Activated T-helper 9 cell treated with anti-CD3 and anti-CD28 coated beads, Interleukin-2, amount 50 U/mL, for 16 hours (primary cell): ENCODE measurements at places on chromosomes 6 and 20.

DNA sequence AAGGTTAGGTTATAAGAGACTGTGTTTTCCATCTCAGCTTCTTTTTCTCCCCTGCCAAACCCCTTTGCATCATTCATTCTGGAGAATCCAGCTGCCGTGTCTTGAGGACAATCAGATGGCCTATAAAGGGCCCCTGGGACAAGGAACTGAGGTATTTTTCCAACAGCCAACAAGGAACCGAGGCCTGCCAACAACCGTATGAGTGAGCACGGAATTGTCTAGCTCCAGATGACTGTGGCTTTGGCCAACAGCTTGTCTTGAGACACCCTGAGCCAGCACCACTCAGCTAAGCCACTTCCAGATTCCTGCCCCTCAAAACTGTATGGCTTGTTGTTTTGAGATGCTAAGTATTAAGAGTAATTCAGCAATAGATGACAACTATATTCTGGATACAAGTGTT lies 433.7 kb upstream of the HSF2 start:
- no peak for DNase-seq

GRCh38 chr6:14934013-14934412 lies 311.9 kb upstream of the JARID2 start:
- DNase-seq, result no peak

GRCh38 chr6:32703347-32703746 lies 36.9 kb upstream of the HLA-DQB1 start:
- DNase-seq, result no peak

- peak; percentile 41 for DNase-seq
Measured at GRCh38 chr20:31674895-31675827, 37.4 kb downstream of the COX4I2 start.

DNA sequence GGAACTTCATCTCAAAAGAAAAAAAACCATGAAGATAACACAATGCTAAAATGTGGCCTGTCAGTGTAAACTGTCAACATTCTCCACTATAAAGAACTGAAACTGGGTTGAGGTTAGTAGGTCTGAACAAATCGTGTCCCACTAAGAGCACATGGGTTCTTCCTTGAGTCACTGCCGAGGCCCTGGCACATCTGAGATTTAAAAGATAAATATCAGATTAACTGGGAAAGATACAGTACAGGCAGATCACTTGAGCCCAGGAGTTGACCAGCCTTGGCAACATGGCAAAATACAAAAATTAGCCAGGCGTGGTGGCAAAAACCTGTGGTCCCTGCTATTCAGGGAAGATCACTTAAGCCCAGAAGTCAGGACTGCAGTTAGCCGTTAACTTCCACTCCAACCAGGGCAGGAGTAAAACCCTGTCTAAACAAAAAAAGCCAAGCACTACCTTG lies 5.6 kb downstream of the EEF1A1 start:
- no peak for DNase-seq

DNA sequence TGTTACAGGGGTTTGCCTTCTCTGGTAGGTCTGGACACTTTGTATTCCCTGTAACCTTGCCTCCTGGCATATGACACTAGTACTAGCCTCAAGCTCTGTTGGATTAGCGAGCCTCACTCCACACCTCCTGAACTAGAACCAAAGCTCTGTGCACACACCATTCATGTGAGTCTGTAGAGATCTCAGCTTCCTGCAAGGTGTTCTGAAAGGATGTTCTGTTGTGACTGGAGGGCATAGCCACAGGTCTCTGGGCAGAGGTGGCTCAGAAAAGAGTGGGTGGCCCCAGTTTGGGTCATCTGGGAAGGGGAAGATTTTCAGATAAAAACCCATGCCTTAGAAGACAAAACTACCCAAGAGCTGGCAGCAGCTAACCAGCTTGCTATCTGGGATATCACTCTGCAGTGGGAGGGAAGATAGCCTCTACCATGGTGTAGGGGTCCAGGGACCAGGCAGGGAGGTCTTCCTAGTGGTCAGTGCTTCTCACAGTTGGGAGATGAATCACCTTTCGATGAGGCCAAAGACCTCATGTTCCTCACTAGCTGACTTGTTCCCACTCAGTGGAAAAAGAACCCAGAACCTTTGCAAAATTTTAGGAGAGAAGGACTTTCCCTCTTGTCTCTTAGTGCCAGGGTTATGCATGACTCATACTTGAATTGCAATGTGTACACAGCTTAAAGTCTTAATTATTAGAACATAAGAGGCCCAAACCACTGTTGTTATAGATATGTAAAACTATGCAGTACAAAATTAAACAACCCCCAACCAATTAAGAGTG lies 41.4 kb downstream of the HLA-F start:
- DNase-seq, result no peak

GRCh38 chr20:23609486-23610109 lies 3.9 kb upstream of the CST9 start:
- no peak for DNase-seq

DNA sequence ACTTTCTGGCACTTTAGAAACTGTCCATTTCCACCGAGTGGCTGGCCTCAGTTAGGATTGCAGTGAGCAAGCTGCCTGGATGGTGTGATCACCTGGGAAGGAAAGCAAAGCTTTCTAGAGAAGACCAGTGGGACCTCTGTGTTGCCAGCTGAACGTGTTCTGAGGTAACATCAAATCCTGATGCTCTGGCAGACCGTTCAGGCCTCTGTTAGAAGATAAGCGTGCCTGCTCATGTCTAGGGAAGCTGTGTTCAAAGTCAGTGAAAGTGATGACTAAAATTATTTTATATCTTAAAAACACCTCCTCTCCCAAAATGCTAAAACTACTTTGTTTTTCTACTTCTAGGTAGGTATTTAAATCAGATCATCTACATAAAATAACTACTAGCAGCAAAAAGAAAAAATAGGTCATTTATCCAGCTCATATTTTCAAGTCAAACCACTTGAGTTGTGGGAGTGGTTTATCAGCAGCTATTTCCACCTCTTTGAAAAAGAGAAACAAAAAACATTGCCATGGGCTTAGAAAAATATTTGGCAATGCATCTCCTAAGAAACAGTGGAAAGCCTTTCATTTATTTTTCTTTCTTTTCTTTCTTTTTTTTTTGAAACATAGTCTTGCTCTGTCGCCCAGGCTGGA lies 54.8 kb downstream of the CEP43 start:
- DNase-seq, result no peak

- no peak for DNase-seq
Measured at GRCh38 chr6:40755046-40755681, 168.0 kb upstream of the LRFN2 start.

GRCh38 chr20:40591536-40591935 lies 97.5 kb downstream of the MAFB start:
- no peak for DNase-seq

DNA sequence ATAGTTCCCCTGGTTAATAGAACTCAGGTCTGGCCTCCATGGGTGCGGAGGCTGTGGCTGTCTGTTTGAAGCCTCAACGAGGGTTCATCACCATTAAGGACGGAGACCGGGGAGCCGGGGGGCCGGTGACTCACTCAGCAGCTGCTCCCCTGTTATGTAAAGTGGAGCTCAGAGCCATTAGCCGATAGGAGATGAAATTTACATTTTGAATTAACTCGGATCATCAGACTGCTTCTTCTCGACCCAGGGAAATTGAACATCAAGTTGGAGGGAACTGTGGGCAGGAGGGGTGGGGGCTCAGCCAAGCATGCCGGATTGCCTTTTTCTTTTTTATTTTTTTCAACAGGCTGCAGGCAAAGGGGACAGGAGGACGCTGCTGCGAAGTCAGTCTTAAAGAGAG lies 12.3 kb downstream of the PCK1 start:
- DNase-seq, result no peak

- no peak for DNase-seq
Measured at GRCh38 chr6:90406142-90406794, 109.6 kb upstream of the BACH2 start.
